ENCODE measurements at places on chromosomes 5 and 9.

GRCh38 chr5:17022296-17022695 is 86.2 kb upstream of the MYO10 start:
- no peak for DNase-seq

DNA sequence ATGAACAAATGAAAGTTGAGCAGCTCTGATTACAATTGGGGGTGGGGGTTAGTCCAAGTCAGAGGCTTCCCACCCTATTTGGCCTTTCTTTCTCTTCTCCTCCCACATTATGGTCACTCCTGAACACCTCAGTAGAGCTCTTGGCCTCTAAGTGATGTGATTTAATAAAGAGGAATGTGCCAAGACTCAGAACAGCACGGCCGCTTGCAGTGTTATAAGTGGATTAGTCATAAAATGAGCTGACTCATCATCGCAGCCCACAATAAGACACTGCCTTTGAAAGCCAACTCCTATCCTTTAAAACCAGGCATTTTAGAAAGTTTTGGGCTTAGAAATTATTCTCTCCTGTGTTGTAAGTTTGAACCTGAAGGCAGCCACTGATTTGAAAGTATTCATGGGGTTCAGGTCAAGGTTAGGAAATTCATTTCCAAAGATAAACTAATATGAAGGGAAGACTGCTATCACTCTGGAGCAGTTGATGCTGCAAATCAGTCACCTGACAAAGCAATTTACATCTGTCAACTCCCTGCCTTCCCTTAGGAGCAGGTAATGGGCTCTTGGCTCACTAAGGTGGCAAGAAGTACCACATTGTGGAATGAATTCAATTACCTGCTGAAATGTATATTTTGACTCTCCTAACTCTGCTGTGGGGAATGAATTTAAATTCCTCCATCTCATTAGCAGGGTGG is 283.6 kb upstream of the NMUR2 start:
- no peak for DNase-seq

DNA sequence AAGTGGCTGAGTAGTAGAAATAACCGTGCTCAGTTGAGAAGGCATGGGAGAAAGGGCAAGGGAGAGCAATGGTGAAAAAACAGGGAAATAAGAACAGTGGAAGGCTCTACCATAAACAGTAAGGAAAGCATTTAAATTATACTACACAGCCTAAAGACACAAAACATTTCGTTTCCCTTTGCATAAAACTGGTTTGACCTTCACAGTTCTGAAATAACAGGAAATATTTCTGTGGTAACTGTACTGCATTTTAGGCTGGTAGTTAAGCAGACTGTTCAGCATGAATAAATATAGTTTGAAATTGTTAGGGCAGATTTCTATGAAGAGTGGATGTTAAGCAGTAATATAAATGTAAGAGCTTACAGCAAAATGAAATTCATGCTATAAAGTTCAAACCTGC is 147.5 kb downstream of the CSNK1G3 start:
- DNase-seq: no peak

DNA sequence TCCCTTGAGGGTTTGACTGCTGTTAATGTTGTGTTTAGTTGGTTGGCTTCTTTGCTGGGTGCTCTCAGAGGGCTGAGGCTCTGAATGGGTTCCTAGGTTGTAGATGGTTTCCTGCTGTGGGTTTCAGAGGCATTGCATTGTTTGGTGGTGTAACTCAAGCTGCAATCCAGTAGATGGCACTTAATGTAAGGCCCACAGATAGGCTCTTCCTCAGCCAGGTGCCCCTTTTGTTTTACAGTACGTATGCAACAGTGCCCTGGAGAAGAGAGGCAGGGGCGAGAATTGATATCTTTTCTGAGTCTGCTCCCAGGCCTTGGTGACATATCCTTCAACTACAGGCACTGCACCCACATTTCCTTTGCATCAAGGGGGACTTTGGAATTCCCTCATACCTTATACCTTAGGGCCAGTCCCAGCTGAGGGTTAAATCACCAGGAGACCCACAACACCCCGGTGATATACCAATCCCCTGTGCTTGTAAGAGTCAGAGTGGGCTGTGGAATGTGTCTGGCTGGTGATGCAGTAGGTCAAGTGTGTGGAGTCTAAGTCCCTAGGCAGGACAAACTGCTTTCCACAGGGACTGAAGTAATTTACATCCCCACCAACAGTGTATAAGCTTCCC is 7.0 kb upstream of the UGT3A2 start:
- DNase-seq: no peak

DNA sequence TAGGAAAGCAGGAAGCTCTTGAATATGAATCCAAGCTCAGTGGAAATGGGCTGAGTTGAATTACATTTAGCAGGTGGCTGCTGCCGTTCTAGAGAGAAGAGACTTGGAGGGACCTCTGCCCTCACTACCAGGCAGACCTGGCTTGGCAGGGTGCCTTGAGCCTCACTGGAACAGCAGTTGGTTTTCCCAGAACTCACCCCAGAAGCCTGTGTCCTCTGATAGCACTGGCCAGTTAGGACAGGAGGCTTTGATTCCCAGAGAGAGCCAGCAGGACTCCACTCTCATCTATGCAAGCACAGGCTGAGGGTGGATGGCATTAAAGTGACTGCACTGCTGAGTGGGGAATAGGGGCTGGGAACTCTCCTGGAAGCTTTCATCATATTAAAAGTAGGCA is 54.8 kb downstream of the PWWP2A start:
- DNase-seq: no peak

DNA sequence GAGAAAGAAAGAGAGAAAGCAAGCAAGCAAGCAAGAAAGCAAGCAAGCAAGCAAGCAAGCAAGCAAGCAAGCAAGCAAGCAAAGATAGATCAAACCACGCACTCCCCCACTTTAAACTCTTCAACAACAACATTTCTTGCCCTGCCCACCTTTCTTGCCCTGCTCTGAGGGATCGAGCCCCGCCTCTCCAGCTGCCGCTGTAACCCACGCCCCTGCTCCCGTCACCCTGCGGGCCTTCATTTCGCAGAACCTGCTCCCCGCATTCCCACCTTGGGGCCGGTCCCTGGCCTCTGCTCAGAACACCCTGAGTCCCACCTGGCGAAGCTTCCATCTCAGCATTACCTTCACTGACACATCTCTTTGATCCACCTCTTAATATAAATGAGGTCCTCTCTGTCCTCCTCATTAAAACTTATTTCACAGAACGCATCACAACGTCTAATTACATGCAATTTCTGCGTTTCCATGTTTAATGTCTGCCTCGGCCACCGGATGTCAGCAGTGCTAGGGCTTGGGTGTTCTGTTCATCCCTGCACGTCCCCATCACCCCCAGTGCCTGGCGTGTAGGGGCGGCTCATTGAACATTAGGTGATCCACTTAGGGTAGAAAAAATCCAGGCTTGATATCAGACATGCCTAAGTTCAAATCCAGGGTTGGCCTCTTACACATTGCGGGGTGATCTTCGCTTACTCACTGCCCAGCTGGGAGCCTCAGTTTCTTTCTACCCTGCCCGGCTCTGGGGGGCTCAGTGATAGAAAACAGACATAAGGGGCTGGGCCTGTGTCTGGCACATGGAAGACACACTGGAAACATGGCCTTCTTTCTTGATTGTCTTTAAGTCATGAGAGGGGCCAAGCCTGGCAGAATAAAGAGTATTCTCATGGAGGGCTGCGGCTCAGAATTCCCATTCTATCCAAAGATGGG is 187.6 kb downstream of the DAB2IP start:
- DNase-seq: no peak

- DNase-seq: no peak
These were observed 26.3 kb upstream of the FREM1 start for GRCh38 chr9:14936491-14936890.

DNA sequence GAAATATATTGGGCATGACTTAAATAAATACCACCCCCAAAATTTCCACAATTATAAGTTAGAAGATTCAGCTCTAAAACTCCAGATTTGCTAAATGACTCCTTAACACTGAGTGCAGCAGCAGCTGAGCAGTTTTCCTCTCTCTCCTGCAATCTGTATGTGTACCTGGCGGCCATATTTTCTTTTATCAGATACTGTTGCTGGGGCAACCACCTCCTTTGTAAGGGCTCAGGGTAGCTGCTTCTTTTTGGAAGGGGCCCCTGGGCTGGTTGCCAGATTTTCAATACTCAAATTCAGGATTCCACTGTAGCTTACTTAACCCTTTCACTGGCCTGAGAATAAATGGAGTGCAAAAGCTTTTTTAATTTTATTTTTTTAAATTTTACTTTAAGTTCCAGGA is 197.0 kb downstream of the TAF11L14 start:
- no peak for DNase-seq

- no peak for DNase-seq
These were observed 101.2 kb downstream of the HMHB1 start for GRCh38 chr5:143913008-143913752.

DNA sequence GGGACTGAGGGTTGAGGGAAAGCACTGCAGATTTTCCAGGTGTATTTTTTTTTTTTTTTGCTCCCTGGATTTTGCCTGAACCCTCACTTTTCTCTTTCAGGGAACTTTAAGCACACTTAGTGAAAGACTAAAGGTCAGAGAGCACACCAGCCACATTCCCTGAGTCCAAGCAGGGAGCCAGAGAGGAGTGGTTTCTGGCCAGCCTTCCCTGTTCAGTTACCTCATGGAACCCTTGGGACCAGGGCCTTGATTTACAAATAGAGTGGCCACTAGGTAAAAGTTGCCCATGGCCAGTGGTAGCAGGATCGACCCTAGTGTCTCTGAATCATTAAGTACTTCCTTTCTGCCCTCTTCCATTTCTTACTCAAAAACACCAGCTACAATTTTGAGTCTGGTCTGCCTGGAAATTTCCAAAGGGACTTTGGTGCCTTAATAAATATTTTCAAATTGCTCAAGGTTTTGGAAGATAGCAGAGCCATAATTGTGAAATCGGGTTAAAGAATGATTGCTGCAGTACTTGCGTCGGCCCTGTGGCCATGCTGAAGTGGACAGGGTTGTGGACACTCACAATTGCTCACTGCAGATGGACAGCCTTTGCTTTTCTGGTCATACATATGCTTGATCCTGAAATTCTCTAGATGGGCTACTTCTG is 14.5 kb downstream of the PALM2AKAP2 start:
- no peak for DNase-seq

DNA sequence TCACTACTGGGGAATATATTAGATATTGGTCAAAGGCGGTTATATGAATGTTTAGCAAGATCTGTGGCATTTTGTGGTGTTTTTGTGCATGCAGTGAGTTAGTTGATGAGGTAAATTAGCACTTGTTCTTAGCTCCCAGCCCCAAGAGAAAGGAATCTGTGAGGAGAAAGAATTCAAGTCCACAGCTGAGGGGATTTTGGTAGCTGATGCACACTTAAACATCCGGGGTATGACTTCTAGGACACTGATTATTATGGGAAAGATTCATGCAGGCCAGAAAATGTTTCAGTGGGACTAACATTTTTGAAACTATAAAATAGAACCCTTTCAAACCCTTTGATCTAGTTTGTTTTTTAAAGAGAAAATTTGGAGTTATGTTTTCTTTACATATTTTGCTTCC is 118.2 kb upstream of the RPS23 start:
- no peak for DNase-seq

- DNase-seq: no peak
These were observed 275.2 kb upstream of the VLDLR start for GRCh38 chr9:2346277-2346913.

DNA sequence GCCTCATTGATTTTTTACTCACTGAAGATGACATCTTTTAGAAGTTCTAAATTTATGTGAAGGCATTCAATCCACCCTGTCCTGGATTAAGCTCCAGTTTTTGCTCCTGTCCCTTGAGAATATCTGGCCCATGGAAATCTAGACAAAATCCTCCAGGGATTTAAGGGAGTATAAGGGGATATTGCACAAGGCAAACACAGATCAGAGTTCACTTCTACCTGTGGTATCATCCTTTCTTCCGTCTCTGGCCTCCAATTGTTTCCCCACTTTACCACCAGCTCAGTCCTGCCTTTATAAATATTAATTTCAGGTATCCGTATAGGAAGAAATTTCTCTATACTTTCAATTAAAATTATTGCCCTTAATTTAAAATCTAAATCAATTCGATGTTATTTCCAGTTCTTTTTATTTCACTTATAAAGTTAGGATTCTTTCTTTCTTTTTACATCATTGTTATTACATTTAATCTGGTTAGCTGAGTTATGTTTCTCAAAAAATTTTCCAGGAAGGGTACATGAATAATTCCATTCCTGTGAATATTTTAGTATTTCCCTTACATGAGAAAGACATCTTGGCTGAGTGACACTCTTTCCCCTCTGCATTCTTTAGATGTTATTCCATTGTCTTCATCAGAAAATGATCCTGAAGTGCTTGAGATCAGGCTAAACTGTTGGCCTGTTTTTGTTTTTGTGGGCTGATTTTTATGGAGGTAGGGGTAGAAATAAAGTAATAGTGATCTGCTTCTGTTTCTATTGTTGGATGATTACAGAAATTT is 194.3 kb upstream of the MAP3K1 start:
- DNase-seq: no peak

DNA sequence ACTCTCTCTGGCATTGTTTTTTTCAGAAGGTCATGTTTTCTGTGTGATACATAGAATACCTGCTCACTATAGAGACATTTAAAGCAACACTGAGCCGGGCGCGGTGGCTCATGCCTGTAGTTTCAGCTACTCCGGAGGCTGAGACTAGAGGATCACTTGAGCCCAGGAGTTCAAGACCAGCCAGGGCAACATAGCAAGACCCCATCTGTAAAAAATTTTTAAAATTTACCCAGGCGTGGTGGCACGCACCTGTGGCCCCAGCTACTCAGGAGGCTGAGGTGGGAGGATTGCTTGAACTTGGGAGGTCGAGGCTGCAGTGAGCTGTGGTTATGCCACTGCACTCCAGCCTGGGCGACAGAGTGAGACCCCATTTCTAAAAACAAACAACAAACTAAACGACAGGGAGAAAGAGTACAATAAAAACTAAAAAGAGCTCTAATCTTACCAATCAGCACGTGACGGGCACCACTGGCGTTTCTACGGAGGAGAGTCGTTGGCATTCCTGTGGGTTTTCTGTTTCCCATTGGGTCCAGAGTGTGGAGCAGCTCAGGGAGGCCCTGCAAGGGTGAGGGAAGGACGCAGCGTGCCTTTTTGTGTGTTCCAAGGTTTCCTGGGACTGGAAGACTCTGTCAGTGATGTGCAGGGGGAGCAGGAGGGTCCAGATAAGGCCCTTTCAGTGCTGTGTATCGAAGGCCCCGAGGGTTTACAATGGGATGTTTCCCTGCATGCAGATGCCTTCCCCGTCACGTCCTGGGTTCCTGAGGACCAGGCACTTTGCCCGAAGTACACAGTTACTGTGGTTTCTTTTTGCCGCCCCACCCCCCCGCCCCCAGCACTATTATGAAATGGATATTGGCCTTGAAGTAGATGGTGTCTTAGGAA is 7.2 kb upstream of the RNU6ATAC start:
- DNase-seq: no peak
